ENCODE measurements at places on chromosomes 1 and 21.

DNA sequence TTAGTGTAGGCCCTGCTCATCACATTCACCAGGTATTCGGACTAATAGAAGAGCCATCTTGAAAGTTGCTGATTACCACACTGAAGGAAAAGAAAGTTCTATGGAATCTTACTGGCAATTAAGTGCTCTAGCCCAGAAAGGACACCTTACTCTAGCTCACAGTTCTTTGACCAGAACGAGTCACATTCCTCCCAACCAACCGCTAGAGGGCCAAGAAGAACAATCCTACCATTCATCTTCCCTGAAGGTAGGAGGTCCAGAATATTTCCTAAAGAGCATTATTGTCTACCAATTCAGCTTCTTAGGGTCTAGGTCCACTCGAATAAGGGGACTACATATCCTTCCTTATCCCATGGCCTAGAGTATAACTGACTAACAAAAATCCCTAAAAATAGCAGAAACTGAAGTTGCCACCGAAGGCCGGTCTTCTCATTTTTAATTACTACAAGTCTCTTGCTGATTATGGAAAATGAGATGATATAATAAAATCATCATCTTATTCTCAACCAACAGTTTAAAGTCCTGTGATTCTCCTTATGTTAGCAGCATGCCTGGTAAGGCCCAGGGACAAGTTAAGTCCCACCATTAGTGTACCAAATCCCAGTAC lies 2.7 kb upstream of the FMO1 start:
- DNase-seq = no peak

DNA sequence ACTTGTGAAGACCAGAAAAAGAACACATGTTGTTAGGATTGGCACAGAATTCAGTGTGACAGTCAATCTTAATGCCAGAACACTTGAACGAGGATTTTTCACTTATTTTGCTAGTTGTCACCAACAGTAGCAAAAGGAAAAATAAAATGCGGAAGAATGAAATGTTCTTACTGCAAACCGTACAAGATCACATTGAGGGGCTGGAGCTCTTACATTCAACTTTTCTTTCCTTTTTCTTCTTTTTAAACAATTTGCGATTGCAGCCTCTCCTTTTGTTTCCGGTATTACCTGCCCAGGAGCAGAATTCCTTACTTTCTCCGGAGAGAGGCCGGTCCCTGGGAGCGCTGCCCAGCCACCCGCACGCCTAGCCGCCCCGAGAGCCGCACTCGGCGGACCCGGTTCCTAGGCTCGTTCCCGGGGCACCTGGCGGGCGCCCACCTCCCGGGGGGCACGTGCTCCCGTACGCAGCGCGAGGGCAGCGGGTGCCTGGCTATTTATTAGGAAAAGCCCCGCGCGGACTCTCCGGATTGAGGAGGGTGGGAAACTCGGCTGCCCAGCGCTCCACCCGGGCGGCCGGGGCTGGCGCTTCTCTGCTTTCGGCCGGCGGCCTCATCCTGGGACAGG lies 1.2 kb upstream of the CAMTA1 start:
- DNase-seq = no peak

GRCh38 chr1:26359981-26360806 lies 6.3 kb upstream of the CRYBG2 start:
- no peak for DNase-seq

GRCh38 chr1:177798614-177799013 lies 171.2 kb downstream of the SEC16B start:
- no peak for DNase-seq

DNA sequence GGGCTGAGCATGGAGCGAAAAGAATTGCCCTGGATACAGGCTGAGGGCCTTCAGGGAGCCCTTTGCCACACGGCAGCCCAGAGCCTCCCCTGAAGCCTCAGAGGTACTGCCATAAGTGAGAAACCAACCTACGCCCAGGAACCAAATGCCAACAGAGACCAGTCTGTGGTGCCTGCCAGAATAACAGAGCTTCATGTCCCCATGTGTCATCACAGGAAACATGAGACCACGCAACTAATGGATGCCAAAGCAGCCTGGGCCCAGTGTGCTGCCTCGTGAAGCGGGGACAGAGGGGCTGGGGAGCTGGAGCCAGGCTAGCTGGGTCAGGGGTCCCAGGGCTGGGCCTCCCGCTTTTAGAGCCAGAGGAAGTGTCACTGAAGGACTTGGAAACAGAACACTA lies 18.7 kb upstream of the STUM start:
- DNase-seq = no peak

- no peak for DNase-seq
Measured at GRCh38 chr1:15334995-15335394, 74.7 kb upstream of the EFHD2 start.

- no peak for DNase-seq
Measured at GRCh38 chr1:164602101-164602422, 43.1 kb downstream of the PBX1 start.

DNA sequence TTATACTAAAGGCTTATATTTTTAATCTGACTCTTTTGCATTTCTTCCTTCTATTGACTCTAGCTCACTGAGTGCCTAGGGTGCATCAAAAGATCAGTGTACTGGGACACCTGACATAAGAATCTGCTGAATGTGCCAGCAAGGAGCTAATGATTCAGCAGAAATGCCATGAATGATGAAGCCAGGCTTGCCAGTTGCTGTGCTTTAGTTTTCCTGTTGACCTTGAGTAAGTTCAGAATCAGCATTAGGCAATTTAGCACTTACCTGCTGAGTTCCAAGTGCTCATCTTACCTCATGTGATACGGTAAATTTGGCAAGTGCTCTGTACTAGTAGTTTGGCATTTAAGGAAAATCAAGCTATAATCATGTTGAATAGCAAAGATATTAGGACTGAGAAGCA lies 523.2 kb upstream of the B3GALT2 start:
- DNase-seq = no peak

- no peak for DNase-seq
Measured at GRCh38 chr1:25944986-25945385, 38.8 kb upstream of the STMN1 start.

Measured in nucleus accumbens (tissue), 56 donors.